ENCODE measurements at places on chromosomes 3 and 15.

GRCh38 chr15:68310804-68311463 is 33.4 kb downstream of the FEM1B start:
- no peak for DNase-seq

DNA sequence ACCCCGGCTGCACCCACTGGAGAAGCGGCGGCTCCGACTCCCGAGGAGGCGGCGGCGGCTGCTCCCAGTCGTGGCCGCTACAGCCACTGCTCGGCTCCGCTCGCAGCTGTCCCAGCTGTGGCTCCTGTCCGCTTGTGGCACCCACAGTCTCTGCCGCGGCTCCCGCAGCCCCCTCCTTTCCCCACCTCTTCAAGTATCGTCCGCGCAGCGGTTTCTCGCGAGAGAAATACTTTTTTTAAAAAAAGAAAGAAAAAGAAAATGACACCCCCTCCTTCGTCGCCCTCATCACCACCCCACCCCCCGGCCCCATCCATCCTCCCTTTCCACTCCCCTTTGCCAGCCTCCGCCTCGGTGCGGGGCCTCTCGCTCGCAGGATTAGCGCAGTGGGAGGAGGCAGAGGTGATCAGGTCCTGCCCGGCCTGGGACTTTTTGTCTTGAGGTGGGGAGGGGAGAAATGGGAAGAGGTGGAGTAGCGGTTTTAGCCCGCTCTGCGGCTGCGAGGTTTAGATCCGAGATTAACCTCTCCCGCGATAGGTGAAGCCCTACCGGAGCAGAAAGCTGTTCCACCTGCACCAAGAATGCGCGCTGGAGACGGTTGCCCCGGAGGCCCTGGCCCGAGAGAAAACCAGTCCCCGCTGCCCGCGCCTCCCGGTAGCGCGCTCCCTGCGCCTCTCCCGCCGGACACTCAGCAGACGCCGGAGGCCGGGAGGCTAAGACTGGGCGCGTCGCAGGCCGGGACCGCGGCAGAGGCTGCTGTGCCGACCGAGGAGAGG is at the start of gene FBN1:
Gene FBN1 (minus strand): TSS at position 152 of the 773 bp plus-strand sequence. CDS start 940 bp downstream, outside the sequence.
- peak; percentile 68 for DNase-seq

DNA sequence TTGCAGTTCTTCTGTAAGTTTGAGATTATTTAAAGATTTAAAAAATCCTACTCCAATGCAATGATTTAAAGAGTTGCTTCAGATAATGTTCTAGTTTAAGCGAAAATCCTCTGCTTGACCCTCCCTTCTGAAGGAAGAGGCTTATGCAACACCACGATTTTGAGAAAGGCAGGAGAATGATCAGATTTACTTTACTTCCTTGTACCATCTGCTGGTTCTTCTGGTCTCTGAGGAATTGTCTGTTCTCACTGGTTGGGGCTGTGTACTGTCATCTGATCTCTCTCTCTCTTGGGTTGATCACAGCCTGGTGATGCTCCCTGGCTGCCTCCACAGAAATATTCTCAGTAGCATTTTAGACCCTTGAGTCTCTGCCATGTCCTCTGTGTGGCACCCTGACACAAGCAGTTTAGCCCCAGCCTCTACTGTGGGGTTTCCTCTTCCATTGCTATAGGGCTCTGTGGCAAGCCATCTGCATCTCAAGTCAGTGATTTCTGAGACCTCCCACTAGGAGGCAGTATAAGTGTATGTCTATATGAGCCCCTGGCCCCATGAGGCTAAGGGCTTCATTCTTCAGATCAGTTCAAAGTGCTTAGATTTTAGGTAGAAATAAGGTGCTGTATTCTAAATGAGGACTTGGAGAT is 50.8 kb upstream of the PLAAT1 start:
- no peak for DNase-seq

DNA sequence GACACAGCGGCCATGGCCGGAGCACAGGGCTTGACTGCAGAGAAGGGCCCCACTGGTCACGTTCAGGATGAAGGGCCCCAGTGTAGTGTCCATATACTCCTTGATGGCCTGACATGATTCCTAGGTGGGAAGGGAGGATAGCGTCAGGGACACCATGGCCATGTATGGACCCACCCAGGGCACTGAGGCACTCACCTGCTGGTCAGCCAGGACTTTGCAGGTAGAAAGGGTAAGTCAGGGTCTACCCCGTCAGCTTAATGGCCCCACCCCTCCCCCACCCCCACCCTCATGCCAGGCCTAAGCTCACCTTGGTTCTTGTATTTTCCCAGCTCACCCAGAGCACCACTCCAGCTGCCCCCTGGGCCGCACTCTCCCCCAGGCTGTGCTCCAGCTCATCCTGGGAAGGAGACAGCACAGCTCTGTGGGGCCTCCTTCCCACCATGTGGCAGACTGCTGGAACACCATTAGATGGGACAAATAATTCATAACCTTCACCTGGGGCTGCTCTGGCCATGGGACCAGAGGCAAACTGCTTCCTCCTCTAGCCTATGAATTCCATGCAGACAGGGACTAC is 1.6 kb upstream of the HYAL3 start:
- DNase-seq = no peak

GRCh38 chr15:70023769-70024491 is 73.8 kb downstream of the TLE3 start:
- no peak for DNase-seq

All from GM18507 (cell line).